AG20443 (cell line): ENCODE measurements at places on chromosomes 4 and X.

DNA sequence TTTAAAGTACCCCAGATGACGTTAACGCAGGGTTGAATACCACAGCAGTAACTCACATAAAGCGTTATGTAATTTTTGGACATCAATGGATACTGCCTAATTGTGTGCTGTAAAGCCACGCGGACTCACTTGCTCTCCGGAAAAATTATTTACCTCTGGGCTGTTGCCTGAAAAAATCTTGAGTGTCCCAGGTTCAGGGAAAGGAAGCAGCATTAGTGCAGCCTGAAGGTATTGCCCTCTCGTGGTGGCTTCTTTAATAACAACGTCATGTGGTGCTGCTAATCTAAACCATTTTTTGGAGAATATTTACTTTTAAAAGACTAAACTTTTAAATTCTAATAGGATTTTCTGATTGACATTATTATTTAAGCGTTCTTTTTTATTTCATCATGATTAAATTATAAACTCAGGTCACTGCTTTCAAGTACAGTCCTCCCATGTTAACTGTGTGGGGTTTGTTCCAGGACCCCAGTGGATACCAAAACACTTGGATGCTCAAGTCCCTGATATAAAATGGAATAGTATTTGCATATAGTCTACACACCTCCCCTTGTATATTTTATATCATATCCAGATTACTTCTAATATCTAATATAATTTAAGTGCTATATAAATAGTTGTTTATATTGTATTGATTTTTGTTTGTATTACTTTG lies 384.8 kb downstream of the FAM133A start:
- peak; percentile 3 for DNase-seq

GRCh38 chr4:77765720-77766119 lies 53.4 kb downstream of the CNOT6L start:
- no peak for DNase-seq

GRCh38 chrX:71366674-71367256 lies 608 bp downstream of the TAF1 start:
- DNase-seq = peak; percentile 37

DNA sequence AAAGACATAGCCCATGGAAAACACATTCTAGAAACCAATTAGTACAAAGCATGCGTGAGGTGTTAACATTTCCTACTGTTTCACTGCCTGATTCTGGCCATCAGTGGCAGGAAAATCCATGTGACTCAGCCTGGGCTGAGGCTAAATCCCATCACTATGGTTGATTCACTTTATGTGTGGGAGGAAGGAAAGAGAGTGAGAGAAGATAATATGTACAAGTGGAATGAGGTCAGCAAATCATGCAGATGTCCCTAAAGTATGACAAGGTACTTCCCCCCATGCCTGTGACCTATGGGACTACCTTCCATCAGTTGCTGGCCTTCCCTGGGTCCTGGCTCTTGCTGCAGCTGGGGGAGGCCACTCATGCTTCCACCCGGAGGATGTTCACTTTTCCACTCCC lies 64.2 kb upstream of the MAP3K15 start:
- DNase-seq = peak; percentile 62

DNA sequence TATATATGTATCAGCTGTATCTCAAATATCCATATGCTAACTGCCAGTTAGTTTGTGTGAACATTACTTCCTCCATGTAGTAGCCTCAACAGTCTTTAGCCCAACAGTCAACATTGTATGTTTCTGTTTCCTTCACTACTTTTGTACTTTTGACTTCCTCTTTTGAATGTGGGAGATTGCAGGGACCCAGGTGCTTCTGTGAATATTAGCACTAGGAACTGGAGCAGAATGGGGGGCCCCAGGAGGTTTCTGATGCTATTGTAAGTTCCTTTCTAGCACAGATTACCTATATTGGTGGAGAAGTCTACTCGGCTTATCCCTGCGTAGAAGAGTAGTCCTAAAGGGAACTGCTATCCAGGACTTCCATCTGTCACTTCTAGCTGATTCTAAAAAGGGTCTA lies 2.3 kb downstream of the PLAC8 start:
- no peak for DNase-seq
